Stimulated activated CD4-positive, alpha-beta T cell treated with anti-CD3 and anti-CD28 coated beads, Interleukin-1b, Interleukin-23, amount 100 ng/mL, for 48 hours (primary cell): ENCODE measurements at places on chromosomes 2 and 18.

DNA sequence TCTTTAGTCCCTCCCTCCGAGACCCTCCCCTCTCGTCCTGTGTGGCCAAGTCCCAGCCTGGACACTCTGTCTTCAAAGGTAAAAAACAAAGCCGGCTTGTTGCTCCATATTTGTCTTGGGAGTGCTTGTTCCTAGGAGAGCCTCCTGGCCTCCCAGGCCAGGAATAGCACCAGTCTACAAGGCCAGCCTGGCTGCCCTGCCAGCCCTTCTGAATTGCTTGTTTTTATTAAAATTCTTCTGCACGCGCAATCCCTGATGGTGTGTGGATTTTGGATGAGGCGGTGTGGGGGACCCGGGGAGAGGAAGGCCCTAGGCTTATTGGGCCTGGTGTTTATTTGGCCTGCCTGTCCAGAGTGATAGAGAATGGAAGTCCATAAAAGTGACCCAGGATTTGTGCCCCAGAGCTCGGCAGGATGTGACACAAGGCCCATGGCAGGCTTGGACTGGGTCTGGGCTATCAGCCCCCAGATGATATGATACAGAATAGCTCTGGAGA lies 297.3 kb downstream of the CYP26B1 start:
- DNase-seq: no peak

DNA sequence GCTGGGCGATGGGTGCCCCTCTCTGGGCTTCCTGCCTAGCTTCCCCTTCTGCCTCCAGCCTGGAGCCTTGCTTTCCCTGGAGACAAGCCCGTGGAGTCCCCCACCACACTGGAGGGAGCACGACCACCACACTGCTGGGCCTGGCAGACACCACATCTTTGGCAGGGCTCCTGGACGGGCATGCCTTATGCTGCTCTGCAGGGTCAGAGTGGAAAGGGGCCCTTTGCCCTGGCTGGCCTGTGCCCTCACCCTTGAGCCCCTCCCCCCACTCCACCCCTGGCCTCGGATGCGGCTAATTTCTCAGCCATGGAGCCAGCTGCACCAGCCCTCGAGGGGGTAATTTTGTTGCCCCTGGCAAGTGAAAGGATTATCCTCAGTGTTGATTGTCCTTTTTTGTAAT lies 194.5 kb downstream of the LOXHD1 start:
- no peak for DNase-seq

- no peak for DNase-seq
Measured at GRCh38 chr2:2727876-2728511, 396.9 kb upstream of the MYT1L start.

DNA sequence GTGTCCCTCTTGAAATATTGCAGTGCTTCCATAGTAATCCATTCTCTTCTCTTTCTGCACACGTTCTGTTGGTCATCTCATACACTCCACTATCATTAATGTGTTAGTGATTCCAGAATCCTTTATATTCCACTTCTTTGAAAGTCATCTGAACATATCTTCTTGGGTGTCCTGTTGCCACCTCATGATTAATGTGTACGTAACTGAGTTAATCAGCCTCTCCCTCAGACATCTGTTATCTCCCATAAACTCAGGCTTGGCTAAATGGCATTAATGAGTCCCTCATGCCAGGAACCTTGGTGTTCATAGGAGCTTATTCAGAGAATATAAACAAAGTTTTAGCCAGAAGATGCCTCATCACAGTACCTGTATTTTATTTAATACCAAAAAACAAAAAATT lies 126.4 kb downstream of the NCOA1 start:
- no peak for DNase-seq

DNA sequence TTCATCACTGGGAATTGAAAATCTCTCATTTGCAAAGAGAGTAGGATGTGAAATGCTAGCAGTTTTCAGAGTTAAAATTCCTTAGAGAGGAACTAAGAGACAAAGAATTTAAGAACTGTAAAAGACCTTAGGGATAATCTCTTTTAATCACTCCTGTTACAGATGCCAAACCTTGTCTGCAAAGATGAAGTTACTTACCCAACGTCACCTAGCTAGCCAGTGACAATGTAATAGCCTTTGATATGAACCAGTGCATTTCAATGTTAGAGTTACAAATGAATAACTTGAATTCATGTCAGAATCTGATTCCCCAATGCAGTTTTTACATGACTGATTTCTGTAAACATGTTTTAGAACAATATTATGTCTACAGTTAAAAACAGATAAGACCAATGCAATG lies 190.1 kb downstream of the LRP1B start:
- DNase-seq: no peak

DNA sequence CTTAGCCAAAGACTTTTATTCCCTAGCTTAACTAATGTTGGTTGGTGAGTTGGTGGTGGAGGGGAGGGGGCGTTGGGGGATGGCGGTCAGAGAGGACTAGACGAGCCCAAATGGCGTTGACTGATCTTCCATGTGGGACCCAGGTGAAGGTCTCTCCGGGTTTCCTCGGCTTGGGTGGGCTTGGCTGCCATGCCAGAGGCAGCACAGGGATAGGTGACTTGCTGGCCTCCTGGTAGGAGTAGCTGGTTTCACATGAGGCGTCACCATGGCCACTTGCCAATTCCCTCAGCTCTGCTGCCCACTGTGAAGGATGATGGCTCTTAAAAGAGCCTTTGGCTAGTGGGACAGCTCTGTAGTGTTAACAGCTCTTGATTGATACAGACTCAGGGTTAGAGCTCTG lies 1337.0 kb upstream of the FAM98A start:
- DNase-seq: no peak

GRCh38 chr2:178825183-178825582 lies 18.0 kb upstream of the TTN start:
- no peak for DNase-seq

DNA sequence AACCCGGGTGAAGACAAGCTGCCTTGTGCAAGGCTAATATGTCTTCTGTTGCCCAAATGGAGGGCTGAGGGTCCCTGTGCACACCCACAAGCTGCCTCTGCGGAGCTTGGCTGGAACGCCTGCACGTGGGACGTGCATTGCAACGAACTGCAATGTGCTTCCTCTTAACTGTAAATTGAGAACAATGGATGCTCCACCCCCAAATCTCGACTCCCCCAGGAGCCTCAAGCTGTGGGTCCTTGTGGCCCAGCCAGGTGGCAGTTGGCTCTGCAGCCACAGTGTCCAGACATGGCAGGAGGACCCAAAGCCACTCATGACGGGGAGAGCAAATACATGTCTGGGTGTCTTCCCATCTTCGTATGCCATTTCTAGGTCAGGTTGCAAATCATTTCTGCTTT lies 90.1 kb downstream of the TWIST2 start:
- no peak for DNase-seq

GRCh38 chr2:8543383-8544170 lies 138.3 kb upstream of the ID2 start:
- DNase-seq: peak; percentile 92

- no peak for DNase-seq
Measured at GRCh38 chr2:141055531-141055930, 1075.3 kb downstream of the LRP1B start.

DNA sequence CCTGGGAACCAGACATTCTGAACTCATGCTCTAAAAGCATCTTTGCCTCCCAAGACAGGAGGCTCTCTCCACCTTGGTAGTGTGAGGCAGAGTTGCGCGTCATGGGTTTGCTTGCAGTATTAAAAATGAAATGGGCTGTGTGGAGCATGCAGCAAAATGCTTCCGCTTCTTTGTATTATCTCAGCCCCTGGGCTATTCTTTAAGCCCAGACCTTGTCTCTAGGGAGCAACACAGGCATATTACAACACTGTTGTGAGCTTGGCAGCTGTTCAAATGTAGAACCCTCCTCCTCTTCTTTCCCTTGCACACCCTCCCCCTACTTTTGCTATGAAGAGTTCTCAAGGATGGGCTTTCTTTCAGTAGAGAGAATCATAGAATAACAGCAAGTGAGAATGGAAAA lies 185.1 kb upstream of the LHCGR start:
- DNase-seq: no peak

DNA sequence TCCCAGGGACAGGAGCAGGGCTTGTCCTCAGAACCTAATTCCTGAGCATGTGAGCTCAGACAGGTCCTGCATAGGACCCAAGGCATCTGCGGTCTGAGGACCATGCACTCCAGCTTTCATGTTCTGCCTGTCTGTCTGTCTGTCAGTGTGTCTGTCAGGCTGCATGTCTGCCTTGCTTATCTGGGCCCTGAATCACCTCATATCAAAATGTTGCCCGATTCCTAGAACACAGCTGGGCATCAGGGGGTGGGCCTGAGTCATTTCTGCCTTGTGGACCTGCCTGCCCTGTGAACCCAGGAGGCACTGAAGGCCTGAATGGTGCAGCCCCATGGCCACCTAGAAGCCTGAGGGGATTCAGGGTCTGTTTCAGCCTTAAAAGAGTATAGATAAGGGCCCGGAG lies 22.1 kb downstream of the INHBB start:
- DNase-seq: no peak

GRCh38 chr18:26407736-26408601 lies 140.4 kb downstream of the KCTD1 start:
- no peak for DNase-seq

DNA sequence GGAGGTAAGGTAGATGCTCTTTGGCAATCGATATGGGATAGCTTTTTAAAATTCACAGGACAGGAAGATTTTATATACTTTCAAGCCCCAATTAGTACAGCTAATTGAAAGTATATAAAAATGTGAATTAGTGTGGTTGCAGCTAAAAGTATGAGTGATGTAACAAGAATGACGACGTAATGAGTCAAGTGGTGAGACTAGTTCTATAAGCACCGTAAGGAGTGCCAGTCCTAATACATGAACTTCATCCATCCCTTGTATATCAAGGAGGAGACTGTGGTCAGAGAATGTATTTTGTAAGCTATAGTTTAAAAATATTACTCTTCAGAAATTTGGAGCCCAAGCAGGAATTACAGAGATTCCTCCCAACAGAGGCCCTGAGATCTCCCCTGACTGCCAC lies 25.8 kb downstream of the DNAJC27 start:
- no peak for DNase-seq

DNA sequence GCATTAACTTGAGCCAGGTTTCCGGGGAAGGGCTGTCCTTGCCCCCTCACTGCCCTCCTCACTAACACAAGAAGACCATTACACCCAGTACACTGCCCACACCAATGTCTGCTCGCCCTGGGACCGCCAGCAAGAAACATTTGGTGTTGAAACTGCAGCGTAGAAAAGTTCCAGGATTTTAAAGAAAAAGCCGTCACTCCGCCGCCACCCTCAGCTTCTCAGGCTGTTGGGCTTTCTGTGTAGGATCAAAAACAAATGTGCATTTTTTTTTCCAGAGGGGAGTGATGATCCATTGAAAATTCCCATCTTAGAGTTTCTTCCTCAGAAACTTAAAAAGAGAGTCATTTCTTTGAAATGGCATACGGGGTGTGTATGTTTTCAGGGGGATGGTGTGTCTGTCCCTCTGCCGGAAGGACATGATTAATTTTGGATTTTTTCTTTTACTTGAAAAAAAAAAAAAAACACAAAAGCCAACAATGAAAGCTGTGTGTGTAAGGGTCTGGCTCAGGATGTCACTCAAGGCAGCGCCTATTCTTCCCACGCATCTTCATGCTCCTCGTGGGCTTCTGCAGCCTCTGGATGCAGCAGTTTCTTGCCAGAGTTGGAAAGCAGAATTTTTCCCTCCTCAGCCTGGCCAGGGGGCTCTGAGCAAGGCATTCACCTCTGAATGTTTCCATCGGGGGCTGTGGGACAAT lies 184.9 kb downstream of the GLI2 start:
- no peak for DNase-seq

DNA sequence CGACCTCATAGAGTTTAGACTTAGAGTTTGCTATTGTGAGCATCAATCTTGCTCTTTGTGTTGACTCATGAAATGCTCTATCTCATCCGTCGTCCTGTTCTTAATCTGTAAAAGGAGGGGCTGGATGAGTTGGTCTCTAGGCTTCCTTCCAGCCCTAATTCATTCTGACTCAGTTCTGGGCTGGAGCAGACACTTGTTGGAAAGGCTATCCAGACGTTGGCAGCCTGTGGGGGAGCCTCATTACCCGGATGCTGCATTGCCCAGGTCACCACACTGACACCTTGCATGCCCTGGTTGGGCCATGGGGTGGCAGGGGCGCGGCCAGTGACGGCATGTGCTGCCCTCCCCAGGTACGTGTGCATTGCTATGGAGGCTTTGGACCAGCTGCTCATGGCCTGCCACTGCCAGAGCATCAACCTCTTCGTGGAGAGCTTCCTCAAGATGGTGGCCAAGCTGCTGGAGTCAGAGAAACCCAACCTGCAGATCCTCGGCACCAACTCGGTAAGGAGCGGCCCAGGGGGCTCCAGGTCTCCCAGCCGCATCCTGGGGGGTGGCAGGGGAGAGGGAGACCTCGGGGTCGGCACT lies 61.5 kb downstream of the EFR3B start:
- no peak for DNase-seq

- no peak for DNase-seq
Measured at GRCh38 chr2:37886745-37887144, 38.3 kb upstream of the RMDN2 start.

DNA sequence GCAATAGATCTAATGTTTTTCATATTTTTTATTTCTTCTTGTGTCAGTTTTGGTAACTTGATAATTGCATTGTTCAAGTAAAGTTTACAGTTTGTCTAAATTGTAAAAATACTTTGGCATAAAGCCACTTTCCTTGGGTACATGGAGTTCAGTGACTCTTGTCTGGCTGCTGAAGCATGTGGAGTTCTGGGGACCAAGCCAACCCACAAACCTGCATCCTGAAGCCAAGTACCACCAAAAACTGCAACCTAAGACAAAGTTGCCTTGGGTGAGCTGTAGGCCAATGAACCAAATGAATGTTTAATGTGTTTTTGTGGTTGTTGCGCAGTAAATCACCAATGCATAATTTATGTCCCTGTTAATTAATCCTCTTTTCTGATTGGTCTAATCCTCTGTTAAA lies 872.6 kb downstream of the BCL11A start:
- DNase-seq: no peak

DNA sequence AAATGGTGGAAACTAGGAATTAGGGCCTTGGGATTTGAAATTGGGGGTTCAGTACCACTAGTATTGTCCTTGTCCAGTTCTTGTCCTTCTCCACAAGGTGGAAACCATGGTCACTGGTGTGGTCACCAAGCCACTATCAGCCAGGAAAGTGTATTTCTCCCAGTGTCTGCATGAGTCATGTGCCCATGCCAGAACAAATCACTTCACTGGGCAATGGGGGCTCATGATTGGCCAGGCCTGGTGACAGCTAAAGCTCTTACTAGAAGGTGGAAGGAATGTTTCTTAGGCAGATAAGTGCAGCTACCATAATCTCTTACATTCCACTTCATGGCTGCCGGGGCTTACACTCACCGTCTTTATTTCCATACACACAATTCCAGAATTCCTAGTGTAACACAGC lies 124.8 kb upstream of the TACR1 start:
- DNase-seq: no peak
